ENCODE measurements at places on chromosomes 1 and 21.

GRCh38 chr21:44969931-44970755 lies 30.3 kb downstream of the SLX9 start:
- DNase-seq = peak; percentile 10

- peak; percentile 49 for DNase-seq
These were observed 41.6 kb downstream of the ARHGEF16 start for GRCh38 chr1:3495776-3496745.

GRCh38 chr1:91784616-91785015 lies 101.3 kb downstream of the TGFBR3 start:
- DNase-seq = no peak

DNA sequence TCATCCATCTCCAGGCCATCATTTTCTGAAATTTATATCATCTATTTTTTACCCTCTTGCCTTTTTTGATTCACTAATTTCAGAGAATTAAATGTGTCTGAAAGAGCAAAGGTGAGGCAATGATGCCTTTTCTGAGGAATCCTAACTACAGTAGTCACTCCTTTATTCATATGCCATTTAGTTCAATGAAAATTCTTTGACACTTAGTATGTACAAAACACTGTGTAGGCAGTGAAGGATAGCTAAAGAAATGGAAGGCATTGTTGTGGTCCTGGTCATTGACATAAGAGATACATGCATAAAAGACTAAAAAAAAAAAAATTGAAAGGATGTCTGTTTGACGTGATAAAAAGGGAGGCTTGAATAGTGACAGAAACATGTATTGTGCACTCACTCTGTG lies 171.9 kb upstream of the BEND5 start:
- no peak for DNase-seq

GRCh38 chr1:168408884-168409283 lies 128.2 kb downstream of the TBX19 start:
- DNase-seq = no peak

DNA sequence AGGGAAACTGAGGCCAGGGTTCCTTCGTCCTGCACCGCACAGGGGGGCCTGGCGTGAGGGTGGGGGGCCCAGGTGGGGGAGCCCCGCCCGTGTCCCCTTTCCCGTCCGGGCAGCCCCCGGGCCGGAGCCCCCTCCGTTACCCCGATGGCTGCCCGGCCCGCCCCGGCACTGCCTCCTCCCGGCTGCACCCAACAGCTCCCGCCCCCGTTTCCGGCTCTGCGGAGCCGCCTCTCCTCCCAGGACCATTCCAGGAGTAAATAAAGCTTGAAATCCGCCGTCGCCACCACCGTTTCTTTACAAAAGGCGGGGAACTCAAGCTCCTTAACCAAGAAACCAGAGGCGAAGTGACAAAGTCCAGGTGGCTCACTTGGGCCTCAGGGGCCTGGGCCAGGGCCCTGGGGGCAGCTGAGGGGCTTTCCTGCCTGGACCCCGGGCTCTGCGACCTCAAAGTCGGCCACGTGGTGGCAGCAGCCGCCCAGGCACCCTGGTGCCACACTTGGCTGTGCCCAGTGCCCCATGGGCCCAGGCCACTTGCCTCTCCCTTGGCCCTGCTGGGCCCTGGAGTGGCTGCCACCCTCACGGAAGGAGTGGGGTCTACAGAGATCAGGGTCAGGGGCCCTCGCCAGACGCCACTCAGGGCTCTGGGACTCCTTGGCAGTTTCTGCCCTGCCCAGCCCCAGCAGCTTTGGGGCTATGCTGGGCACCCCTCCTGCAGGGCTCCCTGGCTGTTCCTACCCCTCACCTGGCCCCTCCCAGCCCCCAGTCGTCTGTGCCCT lies 514 bp upstream of the FAAP20 start:
- peak; percentile 85 for DNase-seq
